Osteoblast (primary cell): ENCODE measurements at places on chromosomes 3 and 15. TPM values are rescaled to one million over a fixed set of nuclear protein-coding genes. Genes with fewer than 3 reads are reported as not detected.

- DNase-seq, result peak; percentile 65
Measured at GRCh38 chr3:47161983-47162696, 1.8 kb downstream of the SETD2 start.

DNA sequence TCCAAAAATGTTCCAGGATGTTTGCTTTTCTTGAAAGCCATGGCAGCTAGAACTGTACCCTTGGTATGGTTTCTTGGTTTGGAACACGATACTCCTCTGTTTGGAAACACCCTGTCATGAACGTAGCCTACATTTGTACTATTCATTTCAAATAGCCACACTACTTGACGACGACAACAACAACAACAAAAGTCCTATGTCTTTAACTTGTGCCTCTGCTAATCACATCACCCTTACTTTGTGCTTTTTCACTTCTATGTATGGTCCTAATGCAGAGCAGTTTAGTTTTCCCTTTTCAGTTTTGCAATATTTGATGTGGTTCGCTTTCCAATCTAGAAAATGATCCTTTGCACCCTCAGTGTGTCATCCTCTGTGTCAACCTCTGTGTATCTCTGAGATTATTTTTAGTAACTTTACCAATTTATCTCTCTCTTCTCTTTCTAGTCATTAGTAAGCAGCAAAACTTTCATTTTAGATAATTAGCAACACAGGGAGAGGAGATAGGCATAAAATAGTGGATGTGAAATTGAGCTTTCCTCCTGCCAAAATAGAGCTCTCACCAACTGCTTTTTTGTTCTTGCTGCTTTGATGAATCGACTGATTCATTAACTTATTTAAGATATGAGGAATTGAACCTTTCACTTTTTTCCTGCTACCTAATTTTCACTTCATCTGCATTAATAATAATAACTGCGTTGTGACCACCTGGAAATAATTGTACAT is 44.1 kb upstream of the TP63 start:
- DNase-seq, result no peak

DNA sequence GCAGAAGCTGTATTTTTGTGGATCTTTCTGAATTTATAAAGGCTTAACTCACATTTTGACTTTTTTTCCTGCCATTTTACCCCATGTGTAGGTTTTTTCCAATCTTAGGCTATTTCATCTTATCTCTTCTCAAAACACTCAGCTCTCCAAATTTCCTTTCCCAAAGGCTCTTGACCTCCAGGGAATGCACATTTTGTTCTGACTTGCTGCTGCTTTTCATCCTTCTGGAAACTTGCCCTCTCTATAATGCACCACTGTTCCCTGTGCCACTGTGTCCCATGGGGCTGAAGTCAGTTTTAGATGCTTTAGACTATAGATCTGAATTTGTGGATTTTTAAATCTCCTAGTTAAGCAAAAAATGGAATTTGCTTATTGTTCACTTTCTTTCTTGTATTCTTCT is 9.1 kb downstream of the PYDC2 start:
- no peak for DNase-seq

DNA sequence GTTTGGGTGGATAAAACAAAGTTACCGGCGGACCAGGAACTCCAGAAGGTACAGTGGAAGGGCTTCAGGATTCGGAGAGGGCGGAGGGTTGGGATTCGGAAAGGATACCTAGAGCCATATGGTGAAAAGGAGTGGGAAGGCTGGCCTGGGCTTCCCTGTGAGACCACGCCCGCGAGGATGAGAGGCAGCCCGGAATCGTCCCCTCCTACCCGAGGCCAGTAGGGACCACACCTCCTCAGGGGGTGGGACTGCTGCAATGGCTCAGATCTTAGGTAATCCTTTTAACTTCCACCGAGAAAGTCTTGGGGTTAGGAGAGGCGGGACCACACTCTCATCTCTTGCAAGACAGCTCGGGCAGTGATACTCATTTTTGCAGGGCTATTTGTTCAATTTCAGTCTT is 511.3 kb downstream of the OCA2 start:
- no peak for DNase-seq

DNA sequence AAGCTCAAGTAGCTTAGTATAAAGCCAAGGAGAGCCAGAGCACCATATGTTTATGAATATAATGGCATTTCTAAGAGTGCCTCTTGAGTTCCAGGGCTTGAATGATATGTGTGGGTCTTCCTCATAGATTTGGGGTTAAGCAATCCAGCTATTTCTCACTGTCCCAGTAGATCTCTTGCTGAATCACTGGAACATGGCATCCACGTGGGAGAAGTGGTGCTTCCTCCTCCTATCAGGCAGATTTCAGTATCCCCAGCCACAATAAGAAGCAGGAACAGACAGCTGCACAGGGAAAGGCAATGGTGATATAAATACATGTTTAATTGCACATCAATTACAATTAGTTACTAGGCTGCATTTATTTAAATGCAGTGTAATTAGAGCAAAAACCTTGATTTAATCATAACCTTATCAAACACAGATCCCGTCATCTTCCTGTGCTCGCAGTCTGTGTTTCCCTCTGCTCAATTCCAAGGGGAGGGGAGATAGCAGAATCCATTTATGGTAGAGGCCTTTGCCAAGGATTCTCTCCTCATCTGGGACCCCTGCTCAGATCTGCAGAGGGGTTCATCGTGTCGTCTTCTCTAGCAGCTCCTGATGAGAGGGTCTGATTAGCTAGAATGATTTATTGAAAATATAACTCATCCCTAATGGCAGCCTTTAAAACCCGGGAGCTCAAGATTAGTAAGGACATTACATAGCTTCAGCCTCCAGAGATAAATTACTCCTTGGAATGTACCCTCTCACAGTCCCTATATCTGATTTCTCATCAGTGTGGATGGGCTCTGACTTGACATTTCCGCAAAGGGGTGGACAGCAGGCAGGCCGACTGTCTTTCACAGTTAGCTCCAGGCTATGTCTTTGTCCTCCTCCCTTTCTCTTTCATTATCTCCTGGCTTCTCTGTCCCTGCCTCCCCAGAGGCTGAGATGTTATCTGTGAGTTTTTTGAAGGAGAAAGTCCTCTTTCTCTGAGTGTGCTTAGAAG is 775.9 kb downstream of the AGBL1 start:
- peak; percentile 41 for DNase-seq

- DNase-seq, result no peak
Measured at GRCh38 chr15:91611561-91612323, 241.8 kb upstream of the SLCO3A1 start.

DNA sequence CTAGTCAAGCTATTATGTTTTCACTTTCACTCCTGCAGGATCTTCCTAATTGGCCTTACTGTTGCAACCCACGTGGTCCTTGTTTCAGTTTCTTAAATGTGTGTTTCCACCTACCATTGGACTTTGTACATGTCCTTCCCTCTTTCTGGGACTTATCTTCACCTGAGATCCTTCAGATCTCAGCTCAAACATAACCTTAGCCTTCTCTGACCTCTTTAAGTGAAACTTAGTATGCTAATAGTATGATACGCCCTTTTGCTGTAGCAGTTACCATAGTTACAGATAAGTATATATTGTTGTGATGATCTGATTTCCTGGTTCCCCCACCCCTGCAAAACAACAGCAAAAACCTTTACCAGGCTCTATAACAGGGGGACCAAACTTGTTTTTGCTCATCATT is 35.2 kb downstream of the U2SURP start:
- DNase-seq, result no peak

- DNase-seq, result no peak
Measured at GRCh38 chr15:100186960-100187359, 154.8 kb downstream of the ADAMTS17 start.

GRCh38 chr3:130941793-130942192 is 47.9 kb downstream of the ATP2C1 start:
- peak; percentile 57 for DNase-seq

GRCh38 chr15:92949604-92950249 is 49.6 kb downstream of the CHD2 start:
- peak; percentile 2 for DNase-seq

GRCh38 chr3:130823241-130823884 is 70.5 kb upstream of the ATP2C1 start:
- no peak for DNase-seq

DNA sequence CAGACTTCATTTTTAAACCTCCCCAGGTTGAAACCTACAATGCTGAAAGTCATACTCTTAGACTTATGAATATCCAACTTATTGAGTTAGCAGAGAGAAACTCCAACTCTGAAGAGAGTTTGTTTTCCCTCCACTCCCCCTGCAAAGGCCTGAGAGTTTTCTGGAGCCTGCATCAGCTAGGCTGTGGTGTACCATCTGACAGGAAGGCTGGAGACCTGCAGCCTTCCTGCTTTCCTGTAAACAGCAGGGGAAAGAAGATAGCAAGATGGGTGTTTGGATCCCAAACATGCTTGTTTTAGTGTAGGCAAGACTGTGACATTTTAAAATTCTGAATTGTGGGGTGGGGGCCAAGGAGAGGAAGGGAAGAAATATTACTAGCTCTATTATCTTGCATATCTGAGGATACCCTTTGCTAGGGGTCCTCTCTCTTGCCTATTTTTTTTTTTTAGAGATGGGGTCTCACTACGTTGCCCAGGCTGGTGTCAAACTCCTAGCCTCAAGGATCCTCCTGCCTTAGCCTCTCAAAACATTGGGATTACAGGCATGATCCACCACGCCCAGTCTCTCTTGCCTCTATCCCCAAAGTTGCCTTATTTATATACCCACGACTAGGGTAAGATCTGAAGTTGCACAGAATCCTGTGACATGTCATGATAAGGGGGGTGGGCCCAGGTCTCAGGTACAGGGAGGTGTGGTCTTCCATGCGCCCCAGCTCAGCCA is 51.0 kb upstream of the USP3 start:
- peak; percentile 48 for DNase-seq

DNA sequence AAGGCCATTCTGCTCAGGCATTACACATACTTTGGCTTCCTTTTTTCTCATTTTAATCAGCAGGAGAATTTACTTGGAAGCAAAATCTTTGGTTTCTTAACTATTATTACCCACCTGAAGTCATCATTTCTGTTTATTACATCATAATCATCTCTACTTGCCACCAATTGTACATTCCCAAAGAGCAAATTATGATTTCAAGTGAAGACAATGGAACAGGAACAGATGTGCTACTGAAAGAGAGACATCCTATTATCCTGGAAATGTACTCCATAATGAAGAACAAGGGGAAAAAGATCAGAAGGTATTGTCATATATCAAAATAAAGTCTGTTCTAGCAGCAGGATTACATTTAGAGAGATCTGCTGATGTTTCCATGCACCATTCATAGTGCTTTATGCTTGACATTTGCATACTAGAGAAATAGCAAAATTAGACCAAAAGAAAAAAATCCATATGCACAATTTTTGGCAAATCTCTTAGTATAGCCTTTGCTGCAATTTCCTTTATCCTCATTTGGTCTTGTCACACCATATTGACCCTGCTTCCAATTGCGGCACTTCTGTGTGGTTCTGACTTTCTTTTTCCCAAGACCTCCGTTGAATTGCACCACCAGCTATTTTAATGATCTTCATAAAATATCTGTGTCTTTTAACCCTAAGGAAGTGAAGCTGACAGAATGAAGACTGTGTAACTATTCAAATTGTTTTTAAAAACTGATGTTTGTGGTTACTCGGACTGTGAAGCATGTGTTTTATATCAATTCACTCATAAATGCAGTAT is 683.8 kb downstream of the ZNF385D start:
- DNase-seq, result no peak

GRCh38 chr3:120436523-120437050 is 14.2 kb downstream of the FSTL1 start:
- DNase-seq, result no peak

DNA sequence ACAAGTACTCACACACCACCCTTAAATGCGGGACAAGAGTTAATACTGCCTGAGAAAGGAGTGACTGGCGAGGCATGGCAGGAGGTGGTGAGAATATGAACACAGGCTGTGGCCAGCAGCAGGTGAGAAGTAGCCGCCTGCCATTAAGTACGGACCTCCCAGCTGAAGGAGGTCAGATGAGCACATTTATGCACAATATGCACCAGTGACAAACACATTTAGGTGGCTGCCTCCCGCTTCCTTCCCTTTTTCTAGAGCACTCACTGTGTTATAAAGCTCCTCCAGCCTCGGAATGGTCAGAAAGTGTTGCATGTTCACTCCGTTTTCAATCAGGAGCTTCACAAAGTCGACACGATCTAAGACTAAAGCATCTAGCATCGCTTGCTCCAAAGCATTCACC is 52.4 kb downstream of the TRPM1 start:
- DNase-seq, result no peak

GRCh38 chr3:6928064-6928463 is 67.1 kb downstream of the GRM7 start:
- DNase-seq, result no peak

DNA sequence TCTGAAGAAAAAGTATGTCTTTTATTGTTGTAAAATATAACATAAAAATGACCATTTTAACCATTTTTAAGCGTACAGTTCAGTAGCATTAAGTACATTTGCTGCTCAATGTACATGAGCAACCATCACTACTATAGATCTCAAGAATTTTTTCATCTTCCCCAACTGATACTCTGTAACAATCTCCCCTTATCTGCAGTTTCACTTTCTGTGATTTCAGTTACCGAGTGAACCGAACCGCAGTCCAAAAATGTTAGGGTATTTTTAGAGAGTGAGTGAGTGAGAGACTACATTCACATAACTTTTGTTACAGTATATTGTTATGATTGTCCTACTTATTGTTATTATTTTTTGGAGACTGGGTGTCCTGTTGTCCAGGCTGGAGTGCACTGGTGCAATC is 9.0 kb upstream of the SLC25A26 start:
- no peak for DNase-seq

GRCh38 chr15:49094923-49095322 is 48.7 kb upstream of the SECISBP2L start:
- DNase-seq, result no peak

GRCh38 chr15:63408524-63408923 is 26.9 kb upstream of the CA12 start:
- DNase-seq, result no peak

- no peak for DNase-seq
Measured at GRCh38 chr3:124033360-124034015, 41.6 kb upstream of the ROPN1 start.

DNA sequence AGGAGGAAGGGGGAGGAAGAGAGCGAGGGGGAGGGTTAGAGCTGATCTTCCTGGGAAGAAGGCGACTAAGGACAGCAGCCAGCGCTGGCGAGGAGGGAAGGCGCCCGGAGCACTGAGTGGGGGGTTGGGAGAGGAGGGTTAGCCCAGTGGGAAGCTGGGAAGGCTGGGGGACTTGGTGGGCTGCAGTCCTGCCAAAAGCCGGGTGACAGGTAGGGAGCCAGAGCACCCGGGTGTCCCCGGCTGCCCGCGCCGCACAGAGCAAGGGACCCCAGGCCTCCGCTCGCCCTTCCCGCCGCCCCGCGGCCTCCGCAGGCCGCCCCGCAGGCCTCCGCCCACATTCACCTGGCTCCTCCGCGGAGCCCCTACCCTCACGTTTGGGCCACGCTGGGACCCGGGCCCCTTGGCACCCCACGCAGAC is 448 bp downstream of the SLC12A8 start:
- DNase-seq, result peak; percentile 72

The CHP1 gene
- 99.2 and 105 TPM in 2 replicates for total RNA-seq

The ATP8B4 gene
- 0.88 and 1.1 TPM in 2 replicates for total RNA-seq

The MRPL3 gene
- 82.8 and 92.6 TPM in 2 replicates for total RNA-seq

The ITGB5 gene
- total RNA-seq, result 400 and 433 TPM in 2 replicates

The FBXL22 gene
- total RNA-seq, result 0.59 and 1.8 TPM in 2 replicates

The ISL2 gene
- 0.29 and 1.1 TPM in 2 replicates for total RNA-seq

The TMC3 gene
- total RNA-seq, result not detected in 2 replicates

The ROPN1 gene
- not detected in 2 replicates for total RNA-seq

The RGMA gene
- 2.5 and 3.2 TPM in 2 replicates for total RNA-seq
